ENCODE measurements at places on chromosomes 2 and 18.

GRCh38 chr2:217975626-217976025 is 27.2 kb downstream of the TNS1 start:
- peak; percentile 36 for DNase-seq

DNA sequence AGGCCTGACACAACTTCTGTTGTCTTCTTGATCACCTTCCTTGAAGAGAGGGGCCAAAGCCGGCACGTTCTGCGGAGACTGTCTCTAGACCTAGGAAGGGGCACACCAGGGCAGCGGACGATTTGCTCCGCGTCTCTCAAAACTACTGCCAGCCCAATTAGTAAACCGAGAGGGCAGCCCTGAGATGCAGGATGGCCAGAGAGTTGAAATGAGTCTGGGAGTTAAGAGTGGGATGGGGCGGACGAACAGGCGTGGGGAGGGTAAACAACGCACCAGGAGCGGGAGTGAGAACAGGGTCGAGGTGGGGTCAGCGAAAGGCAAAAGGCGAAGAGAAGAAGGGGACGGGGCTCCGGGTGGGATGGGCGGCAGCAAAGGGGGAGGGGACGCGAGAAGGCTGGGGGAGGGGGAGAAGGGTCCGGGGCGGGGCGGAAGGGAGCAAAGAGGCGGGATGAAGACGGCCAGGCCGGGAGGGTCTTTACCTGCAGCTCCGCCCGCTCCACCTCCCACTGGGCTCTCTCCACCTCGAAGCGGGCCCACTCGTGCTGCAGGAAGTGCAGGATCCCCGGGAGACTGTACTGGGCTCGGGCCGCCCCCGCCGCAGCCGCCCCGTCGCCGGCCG is 476 bp downstream of the STRN start:
- DNase-seq = peak; percentile 73

- DNase-seq = no peak
Observed at GRCh38 chr2:239507576-239508258, 106.9 kb upstream of the HDAC4 start.

- no peak for DNase-seq
Observed at GRCh38 chr2:10168221-10168620, 45.7 kb downstream of the RRM2 start.

DNA sequence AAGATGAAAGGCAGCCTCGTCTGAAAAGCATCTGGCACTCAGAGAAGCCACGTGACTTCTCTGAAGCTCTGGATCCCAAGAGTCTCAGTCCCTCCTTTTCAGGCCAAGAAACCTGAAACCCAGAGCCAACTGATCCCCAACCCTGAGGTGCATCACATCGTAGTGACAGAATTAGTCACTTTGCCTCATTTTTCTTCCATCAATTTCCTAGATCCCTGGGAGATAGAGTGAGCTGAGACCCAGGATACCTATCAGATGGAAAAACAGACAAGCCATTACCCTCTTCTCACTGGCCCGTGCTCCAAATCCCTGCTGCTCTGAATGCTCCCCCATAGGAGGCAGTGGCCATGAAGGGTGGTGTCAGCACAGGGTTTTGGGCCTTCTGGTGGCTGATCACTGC is 113.1 kb downstream of the ALK start:
- DNase-seq = no peak

DNA sequence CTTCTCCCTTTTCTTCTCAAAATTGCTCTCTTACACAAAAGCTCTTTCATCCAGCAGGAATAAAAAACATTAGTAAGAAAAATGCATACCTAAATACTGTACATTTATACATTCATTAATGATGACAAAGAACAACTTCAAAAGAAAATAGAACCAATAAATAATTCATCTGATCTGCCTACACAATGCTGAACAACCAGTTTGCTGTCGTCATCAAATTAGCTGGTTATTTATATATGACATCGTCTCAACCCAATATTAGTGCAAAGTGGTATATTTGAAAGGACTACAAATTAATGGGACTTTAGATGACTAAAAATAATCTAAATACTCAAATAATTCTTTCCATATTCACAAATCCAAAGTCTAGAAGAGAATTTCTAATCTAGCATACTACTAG is 24.8 kb upstream of the VIT start:
- no peak for DNase-seq

- no peak for DNase-seq
Observed at GRCh38 chr2:54639609-54640008, 83.9 kb upstream of the EML6 start.

GRCh38 chr2:24448797-24449196 is 42.3 kb upstream of the NCOA1 start:
- DNase-seq = no peak

- no peak for DNase-seq
Observed at GRCh38 chr2:60092781-60093180, 460.7 kb downstream of the BCL11A start.

GRCh38 chr18:49621301-49621700 is 59.4 kb downstream of the LIPG start:
- no peak for DNase-seq

- DNase-seq = no peak
Observed at GRCh38 chr2:68662466-68662865, 19.1 kb downstream of the PROKR1 start.

GRCh38 chr2:168974428-168974827 is 56.7 kb downstream of the ABCB11 start:
- no peak for DNase-seq

DNA sequence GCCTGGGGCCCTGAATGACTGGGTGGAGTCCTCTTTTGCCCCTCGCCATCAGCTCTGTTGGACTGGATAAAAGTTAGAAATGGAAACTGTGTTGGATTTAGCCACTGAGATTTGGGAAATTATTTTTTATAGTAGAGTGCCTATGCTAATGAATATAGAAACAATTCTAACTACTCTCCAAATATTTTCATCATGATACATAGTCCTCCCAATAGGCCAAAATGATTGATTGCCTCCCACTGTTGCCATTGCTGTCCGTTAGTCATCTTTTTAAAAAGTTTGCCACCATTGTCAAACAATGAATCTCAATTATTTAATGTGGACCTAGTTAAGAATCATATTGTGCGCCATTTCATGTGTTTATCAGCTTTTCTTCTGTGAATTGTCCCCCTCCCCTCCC is 417.0 kb downstream of the GALR1 start:
- DNase-seq = no peak

GRCh38 chr2:98486374-98486981 is 41.8 kb downstream of the INPP4A start:
- peak; percentile 53 for DNase-seq

DNA sequence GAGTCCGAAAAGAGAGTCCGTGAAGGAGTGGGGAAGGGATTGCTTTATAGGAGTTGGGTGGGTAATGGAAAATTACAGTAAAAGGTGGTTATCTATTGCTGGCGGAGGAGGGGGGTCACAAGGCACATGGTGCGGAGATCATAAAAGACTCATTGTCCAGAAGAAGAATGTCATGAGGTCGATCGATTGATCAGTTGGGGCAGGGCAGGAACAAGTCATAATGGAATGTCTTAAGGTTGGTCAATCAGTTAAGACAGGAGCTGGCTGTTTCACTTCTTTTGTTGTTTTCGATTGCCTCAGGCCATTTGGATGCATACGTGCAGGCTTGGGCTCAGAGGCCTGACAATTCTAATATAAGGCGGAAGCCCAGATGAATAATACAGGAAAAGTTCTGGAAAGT is 473.0 kb upstream of the TNP1 start:
- DNase-seq = no peak

GRCh38 chr2:68774569-68775271 is 40.1 kb downstream of the ARHGAP25 start:
- peak; percentile 85 for DNase-seq

- no peak for DNase-seq
Observed at GRCh38 chr2:152094014-152094413, 4.8 kb downstream of the CACNB4 start.

- DNase-seq = no peak
Observed at GRCh38 chr2:57570961-57571360, 475.6 kb upstream of the VRK2 start.

GRCh38 chr2:157245846-157246764 is 11.4 kb upstream of the GALNT5 start:
- peak; percentile 69 for DNase-seq

GRCh38 chr2:212176151-212176550 is 362.5 kb downstream of the ERBB4 start:
- no peak for DNase-seq

GRCh38 chr18:6059551-6059950 is 164.2 kb upstream of the TMEM200C start:
- DNase-seq = no peak

GRCh38 chr2:148965623-148966437 is 72.7 kb upstream of the LYPD6B start:
- DNase-seq = no peak

GRCh38 chr2:135337071-135337470 is 193.9 kb downstream of the ZRANB3 start:
- no peak for DNase-seq

DNA sequence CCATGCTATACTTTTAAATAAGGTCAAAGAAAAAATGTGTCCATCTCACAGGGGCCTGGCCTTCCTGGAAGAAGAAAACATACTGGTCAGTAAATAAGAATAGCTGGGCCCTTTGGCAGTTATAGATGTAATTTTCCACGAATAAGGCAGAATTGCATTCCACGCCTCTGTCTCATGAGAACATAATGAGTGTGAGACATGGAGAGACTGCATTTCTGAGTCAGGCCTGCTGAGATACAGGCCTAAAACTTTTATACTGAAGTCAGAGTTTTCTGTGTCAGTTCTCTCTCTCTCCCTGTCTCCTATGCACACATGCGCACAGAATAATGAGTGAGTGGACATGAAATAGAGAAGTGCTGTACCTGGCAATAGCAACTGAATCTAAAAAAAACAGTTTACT is 20.4 kb upstream of the IL1R1 start:
- DNase-seq = no peak

- DNase-seq = no peak
Observed at GRCh38 chr2:134284119-134284670, 30.3 kb downstream of the MGAT5 start.
